Hematopoietic multipotent progenitor cell treated with erythropoietin and hydrocortisone succinate and interleukin-3 and kit ligand, for 8 days (in vitro differentiated cells): ENCODE measurements at places on chromosomes 1 and 21.

- no peak for DNase-seq
These were observed 1.3 kb downstream of the LY9 start for GRCh38 chr1:160797271-160797709.

GRCh38 chr21:44949779-44950198 lies 10.0 kb downstream of the SLX9 start:
- DNase-seq: peak; percentile 69

DNA sequence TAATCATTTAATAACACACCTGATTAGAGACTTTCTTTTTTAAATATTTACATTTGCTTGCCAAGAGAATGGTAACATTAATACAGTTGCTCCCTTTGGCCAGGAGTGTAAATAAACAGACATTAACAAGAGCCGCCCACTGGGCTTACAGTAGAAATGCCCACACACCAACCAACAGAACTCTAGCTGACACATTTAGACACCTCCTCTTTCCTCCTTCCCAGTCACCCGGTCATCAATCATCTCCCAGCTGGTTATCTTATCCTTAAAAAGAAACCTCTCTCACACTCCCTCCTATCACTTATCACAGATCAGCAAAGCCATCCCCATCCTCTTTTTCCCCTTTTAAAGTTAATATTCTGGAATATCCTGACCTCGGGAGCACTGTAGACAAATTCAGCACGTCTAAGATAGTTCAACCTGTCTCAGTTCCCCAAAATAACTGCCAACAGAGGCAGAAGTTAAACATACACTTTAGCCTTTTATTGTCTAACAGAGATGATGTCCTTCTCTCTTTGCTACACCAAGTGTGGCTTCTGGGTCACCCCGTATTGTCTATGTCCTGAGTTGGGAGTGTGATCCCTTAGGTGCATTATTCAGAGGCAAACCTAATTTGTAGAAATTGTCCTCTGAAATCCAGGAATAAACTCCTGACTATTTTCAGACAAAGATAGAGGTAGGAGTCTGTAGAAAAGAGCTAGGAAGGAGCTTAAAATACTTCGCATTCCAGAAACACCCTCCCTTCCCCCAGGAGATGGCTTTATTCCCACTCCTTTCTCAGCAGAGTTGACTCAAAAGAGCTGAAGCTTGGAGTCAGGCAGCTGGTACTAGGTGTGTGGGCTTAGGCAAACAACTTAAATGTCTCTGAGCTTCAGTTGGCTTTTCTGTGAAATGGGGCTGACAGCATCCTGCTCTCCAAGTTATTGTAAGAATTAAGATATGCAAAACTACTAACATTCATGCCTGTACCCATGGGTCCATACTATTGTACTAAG lies 8.8 kb downstream of the MYCL start:
- DNase-seq: peak; percentile 35

DNA sequence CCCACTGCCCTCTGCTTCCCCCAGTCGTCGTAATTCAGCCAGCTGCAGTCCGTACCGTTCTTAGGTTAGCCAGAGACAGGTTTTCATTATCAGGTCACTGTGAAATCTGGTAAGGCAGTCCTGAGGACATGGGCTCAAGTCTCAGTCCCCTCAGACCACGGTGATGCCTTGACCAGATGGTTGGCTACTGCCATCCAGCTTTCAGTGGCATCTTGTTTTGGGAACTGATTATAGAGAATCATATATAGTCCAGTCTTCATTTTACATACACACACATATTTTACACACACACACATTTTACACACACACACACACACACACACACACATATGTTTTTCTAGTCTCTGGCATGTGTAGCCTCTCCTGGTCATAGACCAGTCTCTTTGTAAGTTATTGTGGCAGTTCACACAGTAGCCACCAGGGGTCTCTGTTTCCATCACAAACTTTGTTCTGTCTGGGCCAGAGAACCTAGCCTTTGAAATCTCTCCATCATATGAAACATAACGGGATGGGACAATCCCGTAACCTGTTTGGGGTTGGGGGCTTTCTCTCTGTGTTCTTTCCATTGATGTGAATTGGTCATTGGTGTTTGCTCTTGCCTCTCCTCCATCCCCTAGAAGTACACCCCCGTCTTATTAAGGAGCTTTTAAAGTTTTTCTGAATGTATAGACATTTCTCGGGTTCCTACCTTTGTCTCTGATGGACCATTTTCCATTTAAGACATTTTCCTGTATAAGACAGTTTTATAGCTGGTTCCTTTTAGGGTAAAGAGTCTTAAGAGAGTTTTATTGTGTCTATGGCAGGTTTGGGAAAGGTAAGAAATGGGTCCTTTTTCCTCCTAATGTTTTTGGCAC lies 8.4 kb upstream of the IKBKE start:
- peak; percentile 74 for DNase-seq

DNA sequence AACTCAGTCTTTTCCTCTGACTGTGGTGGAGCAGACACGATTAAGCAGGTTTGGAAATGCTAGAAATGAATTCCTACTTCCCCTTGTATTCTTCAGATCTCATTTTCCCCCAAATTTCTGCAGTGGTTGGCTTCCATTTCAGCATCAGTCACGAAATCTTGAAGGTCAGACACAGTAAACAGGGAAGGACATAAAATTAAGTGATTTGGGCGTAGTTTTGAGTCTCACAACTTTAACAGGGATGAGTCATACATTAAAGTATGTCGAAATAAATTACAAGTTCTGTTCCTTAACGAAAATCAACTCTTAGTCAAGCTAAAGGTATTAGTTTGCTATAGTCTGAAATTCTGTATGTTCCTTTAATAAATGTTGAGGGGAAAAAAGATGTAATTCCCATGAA lies 61.1 kb downstream of the HNRNPR start:
- DNase-seq: no peak

DNA sequence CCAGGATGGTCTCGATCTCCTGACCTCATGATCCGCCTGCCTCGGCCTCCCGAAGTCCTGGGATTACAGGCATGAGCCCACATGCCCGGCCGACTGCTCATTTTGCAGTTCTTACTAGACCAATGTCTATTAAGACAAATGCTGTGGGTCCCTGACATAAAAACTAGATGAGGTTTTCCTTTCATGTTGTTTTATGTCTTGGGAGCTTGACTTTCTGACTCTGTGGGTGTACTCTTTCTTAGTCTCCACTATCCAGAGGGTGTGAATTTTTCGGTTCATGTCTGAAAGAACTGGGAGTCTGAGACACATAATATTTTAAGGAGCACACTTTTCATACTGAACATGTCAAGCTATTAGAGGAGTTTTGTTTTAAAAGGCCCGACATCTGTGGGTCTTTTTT lies 744.9 kb upstream of the B3GALT2 start:
- no peak for DNase-seq
